ENCODE measurements at places on chromosomes 2 and 18.

DNA sequence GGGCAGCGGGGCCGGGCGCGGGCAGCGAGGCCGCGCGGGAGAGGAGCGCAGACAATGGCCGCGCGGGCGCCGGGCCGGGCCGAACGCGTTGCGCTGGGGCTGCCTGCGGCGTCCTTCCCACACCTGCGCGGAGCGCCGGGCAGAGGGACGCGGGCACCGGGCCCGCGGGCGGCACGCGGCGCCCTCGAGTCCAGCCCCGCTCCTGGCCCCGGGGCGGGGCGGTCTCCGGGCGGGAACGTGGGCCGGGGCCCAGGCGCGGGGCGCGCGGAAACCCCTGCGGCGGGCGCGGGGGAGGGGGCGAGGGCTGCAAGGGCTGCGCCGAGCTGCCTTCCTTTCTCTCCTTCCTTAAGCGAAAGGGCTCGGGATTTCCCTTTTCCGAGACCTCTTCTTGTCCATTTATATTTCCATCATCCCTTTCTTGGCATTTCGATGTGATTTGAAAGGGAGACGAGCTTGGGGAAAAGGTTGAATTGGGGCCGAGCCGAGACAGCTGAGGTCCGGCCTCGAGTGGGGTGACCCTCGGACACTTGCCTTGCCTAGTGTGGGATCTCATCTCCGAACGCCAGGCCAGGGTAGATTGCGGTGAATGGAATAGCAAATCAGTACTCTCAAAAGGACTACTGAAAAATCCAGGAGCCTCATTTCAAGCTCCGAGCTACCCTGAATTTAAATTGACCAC lies 676 bp downstream of the KLHL23 start:
- peak; percentile 42 for DNase-seq

DNA sequence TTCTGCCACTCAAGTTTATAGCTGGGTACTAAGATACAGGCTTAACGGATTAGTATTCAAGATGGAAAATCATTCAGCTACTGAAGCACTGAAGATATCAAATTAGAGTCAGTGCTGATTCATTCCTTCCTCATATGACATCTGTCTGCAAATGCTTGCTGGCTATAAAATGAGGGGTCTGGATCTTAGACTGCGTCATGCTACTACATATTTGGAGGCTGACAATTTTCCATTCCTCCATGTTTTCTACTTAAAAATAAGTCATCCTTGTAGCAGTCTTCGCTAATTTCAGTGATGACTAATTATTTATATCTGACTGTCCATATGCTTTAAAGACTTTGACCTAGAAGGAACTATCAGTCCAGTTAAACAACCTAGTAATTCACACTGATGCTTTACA lies 233.4 kb downstream of the RIT2 start:
- DNase-seq: no peak

DNA sequence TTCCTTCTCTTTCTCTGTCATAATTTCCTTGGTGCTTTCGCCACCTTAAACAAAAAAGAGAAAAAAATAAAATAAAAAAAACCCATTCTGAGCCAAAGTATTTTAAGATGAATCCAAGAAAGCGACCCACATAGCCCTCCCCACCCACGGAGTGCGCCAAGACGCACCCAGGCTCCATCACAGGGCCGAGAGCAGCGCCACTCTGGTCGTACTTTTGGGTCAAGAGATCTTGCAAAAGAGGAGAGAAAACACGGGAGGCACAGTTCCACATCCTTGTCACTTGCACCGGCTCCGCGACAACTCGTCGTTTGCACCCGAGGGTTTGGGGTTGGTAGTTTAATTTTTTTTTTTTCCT lies 1.8 kb upstream of the SP9 start:
- no peak for DNase-seq

GRCh38 chr2:25400169-25400568 lies 58.4 kb upstream of the DNMT3A start:
- no peak for DNase-seq

DNA sequence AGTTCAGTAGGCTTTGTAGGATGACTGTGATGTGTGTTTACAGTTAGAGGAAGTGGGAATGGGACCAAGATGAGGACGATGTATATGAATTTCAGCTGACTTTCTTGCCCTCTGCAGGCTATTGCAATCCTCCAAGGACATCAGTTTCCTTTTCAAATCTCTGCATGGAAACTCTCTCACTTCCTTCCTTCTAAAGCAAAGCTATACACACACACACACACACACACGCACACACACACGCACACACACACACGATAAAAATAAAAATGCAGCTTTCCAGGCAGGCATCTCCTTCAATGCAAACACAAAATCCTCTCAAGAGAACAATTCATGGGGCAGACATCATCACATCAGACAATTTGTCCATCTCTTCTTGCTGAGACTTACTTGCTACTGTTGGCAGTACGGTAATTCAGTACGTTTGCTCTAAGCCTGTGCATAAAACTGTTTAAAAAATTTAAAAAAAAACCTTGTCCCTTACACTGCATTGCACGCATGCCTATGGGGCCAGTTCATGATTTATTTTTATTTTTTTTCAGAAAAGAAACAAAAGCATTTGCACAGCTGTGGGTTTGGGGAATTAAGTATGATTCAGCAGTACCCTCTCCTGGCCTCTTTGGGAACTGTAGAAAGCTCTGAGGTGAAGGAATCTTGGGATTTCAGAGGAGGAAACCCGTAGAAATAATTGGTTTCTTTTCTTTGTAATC lies 27.1 kb upstream of the ICOS start:
- DNase-seq: peak; percentile 44

DNA sequence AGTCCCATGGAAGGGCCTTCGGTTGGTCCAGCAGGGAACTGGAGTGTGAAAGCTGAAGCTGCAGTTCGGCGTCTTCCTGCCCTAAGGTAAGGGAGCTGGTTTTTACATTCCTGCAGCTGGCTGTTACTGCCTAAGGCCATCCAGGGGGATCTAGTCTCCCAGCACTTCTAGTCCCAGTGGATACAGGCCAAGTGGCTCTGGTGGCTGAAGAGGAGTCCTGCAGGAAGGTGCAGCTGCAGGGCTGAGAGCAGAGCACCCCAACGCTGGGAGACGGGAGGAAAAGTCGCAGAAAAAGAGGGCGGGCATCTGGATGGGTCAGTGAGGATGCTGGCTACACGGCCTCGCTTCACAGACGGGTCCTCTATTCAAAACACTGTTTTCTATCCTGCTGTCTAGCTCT lies 225.0 kb upstream of the HS6ST1 start:
- no peak for DNase-seq

DNA sequence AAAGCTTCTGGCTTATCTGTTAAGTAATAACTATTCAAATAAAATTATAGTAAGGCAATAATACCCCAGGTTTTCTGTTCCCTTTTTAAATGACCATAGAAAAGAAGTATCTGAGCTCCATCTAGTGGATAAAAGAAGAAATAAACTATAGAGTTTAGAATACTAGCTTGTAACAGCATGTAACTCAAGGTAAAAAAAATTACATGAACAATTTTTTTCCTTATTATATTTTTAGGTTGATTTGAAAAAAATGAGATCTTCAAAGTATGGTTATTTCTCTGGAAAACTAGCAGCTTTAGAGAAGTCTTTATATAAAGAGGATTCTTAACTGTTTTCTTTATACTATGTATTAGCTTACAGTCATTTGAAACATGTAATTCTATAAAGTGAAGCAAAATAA lies 58.1 kb downstream of the NCKAP1 start:
- DNase-seq: no peak

DNA sequence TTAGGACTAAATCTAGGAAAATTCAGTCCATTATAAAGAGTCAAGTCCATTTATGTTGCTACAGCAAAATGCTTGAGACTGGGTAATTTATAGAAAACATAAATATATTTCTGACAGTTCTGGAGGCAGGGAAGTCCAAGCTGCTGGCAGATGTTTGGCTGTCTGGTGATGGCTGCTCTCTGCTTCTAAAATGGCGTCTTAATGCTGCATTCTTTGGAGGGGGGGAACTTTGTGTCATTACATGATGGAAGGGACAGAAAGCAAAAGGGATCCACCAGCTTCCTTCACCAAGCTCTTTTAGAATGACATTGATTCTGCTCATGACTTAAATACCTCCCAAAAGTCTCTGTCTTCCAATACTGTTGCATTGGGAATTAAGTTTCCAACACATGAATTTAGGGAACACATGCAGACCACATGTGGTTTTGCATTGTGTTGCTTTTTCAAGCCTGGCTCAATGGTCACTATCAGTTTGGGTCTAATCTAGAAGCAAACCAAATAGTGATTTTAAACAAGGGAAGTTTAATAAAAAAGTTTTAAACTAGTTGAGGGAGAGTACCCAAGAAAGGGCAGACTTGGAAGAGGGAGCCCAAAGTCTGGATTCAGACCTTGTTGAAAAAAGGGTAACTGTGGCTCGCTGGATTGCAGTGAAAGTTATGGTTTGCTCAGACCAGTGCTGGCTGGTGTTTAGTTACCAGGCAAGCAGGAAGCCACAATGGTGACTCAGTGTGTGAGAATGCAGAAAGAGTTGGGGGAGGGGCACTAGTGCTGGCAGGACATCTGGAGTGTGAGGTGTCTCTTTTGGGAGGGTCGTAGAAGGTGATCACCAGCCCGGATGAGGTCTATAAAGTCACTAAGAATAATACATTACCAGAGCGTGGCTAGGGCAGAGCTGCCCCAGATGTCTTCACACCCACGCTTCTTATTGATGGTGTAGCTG lies 30.8 kb downstream of the C18orf54 start:
- DNase-seq: peak; percentile 66

DNA sequence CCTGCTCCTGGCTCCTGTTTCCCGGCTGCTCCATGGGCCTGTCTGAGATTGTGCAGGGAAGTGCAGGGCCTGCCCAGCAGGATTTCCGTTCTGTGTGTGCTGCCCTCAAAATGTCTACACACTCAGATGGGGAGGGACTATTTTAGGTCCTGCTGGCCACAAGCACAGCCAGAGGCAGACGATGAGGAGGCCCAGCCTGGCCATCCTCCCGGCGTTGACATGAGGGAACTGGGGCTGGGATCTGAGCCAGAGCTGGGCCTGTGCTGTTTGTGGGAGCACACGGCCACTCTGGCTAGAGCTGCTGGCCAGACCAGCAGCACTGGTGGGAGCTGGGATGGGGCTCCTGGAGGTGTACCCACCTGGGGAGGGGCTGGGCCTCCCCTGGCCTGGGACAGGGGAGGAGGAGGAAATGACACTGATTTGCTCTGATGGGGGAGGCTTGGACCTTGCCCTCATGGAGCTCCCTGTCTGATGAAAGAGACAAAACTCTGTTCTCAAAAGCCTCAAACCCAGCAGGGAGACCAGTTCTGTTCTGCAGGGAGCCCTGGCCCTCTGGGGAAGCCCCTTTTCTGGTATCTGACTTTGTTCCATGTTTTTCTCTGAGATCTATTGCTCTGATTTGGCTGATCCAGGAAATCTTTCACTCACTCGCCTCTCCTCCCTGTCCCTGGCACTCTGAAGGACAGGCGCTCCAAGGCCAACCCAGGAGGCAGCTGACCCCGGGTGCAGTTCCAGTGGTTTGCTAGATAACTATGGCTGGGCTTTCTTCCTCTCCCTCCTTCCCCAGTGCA lies 161.8 kb downstream of the DYSF start:
- peak; percentile 0 for DNase-seq

DNA sequence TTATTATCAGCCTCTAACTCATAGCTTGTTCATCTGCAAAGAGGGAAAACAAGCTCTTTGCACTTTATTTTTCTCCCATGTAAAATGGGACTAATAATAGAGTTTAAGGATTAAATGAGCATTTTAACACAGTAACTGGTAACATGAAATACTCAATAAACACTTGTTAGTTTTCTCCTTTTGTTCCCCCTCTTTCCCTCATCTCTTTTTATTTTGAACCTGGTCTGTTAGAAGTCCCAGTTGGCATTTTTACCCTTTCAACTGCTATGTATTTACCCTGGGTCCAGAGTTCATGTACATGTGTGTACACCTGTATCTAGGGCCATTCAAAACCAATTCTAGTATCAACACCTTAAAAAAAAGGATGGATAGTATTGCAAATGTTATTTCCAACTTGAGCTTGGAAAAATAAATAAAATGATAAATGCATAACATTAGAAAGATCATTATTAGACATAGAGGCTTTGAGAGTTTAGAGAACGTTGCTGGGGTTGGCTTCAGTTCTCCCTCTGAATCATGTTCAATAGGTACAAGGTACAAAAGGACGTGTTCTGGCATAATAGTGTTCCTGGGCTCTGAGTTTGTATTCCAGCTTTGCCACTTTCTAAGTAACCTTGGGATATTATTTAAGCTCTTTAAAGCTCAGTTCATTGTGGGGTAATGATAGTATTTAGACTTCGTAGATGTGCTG lies 5.2 kb upstream of the VPS54 start:
- DNase-seq: no peak

DNA sequence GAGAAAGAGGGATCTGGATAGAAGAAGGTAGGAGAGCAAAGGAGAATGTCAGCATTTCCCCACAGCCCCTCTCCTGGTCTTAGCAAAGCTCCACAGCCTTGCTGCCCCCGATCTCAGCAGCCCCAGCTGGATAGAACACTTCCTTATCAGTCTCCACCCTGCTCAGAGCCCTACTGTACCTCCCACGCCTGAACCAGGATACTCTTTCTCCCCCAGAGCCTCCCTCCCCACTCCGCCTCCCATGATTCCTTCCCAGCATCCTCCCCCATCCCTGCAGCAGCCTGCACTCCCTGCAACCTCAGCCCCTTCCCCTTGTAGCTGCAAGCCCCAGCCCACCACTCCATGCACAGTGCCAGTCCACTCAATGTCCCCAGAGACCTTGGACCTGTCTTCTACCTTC lies 25.8 kb downstream of the PLB1 start:
- DNase-seq: no peak

DNA sequence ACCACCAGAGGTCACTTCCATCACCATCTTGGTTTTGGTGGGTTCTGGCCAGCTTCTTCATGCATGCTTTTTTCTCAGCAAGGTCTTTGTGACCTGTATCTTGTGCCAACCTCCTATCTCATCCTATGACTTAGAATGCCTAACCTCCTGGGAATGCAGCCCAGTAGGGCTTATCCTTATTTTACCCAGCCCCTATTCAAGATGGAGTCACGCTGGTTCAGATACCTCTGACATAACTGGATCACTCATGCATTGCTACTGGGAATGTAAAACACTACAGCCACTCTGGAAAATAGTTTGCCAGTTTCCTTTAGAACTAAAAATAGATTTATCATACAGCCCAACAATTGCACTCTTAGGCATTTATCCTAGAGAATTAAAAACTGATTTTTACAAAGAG lies 219.2 kb downstream of the IRS1 start:
- no peak for DNase-seq

DNA sequence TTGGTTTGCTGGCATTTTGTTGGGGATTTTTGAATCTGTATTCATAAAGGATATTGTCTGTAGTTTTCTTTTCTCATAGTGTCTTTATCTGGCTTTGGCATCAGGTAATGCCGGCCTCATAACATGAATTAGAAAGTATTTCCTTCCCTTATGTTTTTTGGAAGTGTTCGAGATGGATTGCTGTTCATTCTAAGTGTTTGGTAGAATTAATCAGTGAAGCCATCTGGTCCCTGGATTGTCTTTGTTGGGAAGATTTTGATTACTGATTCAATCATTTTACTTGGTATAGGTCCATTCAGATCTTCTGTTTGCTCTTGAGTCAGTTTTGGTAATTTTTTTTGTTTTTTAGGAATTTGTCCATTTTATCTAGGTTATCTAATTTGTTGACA lies 22.3 kb downstream of the KIAA1328 start:
- no peak for DNase-seq

GRCh38 chr18:31302991-31303390 lies 15.0 kb upstream of the DSG1 start:
- no peak for DNase-seq
